ENCODE measurements at places on chromosomes 5 and 9. TPM values are rescaled to one million over a fixed set of nuclear protein-coding genes. Genes with fewer than 3 reads are reported as not detected.

GRCh38 chr5:158807946-158808345, 291.8 kb downstream of the EBF1 start:
- no peak for DNase-seq

Gene DDX41
- 47.6 TPM for polyA plus RNA-seq

GRCh38 chr5:43643327-43643726, 40.3 kb downstream of the NNT start:
- DNase-seq: no peak

DNA sequence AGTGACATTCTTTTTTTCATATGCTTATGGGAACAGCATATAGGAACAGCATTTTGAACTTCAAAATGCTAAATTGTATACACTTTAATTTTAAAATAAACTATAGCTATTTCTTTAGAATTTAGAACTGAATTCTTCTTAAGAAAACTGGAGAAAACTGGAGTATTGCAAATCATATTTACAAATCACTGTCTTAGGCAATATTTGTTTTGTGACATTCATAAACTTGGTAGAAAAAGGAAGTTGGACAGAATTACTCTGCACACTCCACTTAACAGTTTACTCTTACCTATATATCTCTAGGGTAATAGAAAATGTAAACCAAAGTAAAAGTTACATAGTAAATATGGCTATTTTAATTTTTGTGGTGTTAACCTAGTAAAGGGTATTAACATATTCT, 3.1 kb downstream of the DMRTA1 start:
- DNase-seq: no peak

Gene PAEP
- not detected for polyA plus RNA-seq

DNA sequence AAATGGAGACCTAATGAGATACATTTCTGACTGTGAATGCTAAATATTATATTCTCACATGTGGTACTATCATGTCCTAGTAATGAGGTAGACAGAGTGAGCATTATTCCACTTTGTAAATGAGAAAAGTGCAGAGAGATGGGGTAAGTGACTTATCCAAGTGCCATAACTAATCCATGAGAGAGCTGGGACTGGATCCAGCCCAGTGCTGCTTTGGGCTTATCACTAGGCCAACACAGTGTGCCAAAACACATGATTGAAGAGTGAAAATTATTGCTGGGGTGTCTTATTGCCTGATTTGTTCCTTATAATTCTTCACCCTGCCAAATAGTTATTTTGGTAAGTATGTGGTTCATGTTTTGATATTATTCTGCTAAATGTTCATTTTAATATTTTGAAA, 442.2 kb upstream of the GRAMD2B start:
- no peak for DNase-seq

Gene LHX3
- not detected for polyA plus RNA-seq

Gene PAPPA
- polyA plus RNA-seq: not detected

GRCh38 chr9:20373263-20373662, 249.0 kb downstream of the MLLT3 start:
- DNase-seq: no peak

- DNase-seq: no peak
These were observed 22.4 kb upstream of the ANGPTL2 start for GRCh38 chr9:127144670-127145445.

DNA sequence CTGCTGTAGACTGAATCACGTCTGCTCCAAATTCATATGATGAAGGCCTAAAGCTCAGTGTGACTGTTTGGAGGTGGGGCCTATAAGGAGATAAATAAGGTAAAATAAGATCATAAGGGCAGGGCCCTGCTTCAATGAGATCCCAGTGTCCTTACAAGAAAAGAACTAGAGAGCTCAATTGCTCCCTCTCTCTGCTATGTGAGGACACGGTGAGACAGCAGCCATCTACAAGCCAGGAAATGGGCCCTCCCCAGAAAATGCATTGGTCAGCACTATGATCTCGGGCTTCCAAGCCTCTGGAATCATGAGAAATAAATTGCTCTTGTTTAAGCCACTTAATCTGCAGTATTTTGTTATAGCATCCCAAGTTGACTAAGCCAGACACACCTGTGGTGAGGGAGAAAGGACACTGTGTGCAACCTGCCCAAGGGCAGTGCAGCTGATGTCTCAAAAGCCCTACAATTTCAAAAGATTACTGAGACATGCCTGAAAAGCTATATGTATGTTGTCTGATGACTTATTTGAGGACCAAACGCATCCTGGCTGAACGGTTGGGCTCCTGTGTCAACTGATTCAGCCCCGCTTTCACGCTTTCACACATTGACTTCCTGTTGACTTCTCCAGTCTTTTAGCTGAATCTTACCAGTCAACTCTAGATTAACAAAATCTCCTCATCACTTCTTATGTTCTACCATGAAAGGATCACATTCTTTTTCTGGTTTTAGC, 13.2 kb downstream of the GZMK start:
- DNase-seq: peak; percentile 54

DNA sequence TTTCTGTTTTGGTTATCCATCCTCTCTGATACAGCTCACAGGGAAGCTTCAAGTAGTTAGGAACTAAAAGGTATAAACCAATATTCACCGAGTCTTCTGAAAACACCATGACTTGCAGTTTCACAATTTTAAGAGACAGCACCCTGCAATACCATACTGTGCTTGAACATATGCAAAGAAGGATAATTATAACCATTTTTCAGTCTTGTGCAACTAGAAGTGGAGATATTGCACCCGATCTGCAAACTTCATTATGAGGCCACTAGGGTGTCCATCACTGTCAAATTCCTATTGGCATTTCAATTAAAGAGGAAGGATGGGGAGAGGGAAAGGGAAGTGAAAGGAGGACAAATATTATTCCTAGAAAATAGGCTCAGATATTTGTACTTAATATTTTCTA, 32.4 kb upstream of the CEP120 start:
- no peak for DNase-seq

GRCh38 chr9:35108946-35109575, 6.1 kb upstream of the STOML2 start:
- DNase-seq: no peak

GRCh38 chr9:7500521-7500920, 299.1 kb downstream of the DMAC1 start:
- no peak for DNase-seq

- no peak for DNase-seq
These were observed 76.2 kb upstream of the COL5A1 start for GRCh38 chr9:134565316-134565915.

DNA sequence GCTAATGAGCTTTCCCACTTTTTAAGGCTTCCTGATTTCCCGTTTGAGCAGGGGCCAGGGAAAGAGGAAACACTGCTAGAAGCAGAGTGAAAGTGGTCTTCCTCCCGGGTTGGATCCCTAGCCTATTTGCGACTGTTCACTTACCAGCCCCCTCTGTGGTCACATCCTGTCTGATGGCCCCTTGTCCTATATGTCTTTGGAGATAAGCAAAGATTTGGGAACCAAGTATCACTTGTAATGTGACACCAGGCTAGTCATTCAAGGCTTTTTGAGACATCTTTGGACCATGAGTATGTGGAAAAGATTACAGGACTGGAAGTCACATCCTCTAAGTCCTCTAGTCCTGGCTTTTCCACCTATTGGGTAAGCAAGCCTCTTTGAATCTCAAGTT, 6.1 kb downstream of the DNAJB5 start:
- DNase-seq: no peak

Gene CDHR2
- polyA plus RNA-seq: not detected

GRCh38 chr9:95316794-95317118, 753 bp downstream of the FANCC start:
- DNase-seq: no peak

GRCh38 chr5:88394536-88395175, 126.0 kb upstream of the TMEM161B start:
- no peak for DNase-seq

Gene SLC1A3
- polyA plus RNA-seq: not detected

- no peak for DNase-seq
These were observed 130.0 kb downstream of the CACNA1B start for GRCh38 chr9:138007566-138007917.

Gene ADAMTSL1
- polyA plus RNA-seq: not detected

DNA sequence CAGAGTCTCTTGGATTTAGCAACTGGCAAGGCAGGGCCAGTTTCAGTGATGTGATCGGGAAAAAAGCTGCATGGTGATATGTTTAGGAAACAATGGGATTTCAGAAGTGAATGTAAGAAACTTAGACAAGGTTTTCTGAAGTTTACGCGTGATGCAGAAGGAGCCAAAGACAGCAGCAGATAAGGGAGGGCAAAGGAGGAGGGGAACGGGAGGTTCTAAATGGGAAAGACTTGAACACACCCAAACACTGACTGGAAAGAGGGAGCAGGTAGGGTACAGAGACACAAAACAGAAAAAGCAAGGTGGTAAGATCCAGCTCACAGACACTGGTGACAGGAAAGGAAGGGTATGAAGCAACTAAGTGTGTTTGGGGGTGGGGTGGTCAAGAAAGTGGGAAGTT, 115.4 kb downstream of the EPB41L4A start:
- DNase-seq: no peak

Data from CD4-positive, alpha-beta memory T cell (primary cell).